NCI-H1436 treated with DMSO at 0.1 percent for 48 hours (cell line): ENCODE measurements at places on chromosomes 13 and 19.

DNA sequence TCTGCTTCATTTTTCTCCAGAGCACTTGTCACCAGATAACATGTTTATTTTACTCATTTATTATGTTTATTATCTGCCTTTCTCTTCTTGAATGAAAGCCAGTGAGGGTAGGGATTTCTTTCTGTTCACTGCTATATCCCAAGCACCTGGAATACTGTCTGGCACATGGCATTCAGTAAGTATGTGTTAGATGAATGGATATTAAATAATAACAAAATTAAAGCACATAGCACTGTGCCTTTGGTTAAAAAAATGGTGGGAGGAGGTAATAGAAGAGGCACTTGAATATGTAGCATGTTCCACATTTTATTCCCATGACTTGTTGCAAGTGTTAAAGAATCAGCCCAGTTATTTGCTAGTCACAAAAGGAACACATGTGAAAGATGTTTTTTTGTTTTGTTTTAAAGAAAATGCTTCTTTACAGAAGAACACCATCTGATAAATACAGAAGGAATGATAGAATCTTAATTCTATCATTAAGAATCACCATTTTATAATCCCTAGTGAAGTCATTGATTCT lies 151.0 kb downstream of the DLEU7 start:
- DNase-seq, result no peak

DNA sequence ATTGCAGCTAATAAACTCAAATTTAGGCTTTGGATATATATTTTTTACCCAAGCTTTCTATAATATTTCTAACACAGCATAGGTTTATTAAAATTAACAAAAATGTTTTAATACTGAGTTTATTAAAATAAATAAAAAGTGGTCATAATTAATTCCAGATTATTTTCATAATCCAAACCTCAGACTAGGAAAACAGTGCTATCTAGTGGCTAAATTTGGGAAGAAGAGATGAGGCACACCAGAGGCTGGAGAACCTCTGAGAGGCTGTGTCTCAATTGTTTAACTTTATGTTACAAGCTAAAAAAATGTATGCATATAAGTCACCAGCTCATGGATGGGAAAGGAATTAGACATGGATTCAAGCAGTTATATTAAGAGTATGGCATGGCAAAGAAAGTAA lies 392.5 kb downstream of the DIAPH3 start:
- DNase-seq, result no peak

DNA sequence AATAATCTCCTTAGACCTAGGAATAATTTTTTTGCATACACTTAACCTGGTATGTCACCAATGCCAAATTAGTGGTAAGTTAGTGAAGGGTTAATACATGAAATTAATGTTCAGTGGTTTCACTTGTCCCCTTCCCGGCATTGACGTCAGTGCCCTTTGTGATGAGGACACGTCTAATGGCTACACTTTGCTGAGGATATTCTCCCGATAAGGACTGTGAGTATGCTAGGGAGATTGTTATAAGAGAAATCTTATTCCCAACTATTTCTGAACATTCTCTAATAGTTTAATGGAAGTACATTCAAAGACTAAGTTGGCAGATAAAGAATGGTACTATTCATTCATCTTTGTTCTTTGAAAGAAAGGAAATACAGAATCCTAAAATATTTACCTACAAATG lies 102.4 kb downstream of the TNFRSF19 start:
- DNase-seq, result no peak

DNA sequence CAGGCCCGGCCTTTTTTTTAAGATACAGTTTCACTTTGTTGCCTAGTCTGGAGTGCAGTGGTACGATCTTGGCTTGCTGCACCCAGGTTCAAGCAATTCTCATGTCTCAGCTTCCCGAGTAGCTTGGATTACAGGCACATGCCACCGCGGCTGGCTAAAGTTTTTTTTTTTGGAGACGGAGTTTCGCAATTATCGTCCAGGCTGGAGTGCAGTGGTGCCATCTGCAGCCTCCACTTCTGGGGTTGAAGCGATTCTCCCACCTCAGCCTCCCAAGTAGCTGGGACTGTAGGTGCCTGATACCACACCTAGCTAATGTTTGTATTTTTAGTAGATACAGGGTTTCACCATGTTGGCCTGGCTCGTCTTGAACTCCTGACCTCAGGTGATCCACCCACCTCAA lies 4.9 kb upstream of the CARM1 start:
- DNase-seq, result no peak

DNA sequence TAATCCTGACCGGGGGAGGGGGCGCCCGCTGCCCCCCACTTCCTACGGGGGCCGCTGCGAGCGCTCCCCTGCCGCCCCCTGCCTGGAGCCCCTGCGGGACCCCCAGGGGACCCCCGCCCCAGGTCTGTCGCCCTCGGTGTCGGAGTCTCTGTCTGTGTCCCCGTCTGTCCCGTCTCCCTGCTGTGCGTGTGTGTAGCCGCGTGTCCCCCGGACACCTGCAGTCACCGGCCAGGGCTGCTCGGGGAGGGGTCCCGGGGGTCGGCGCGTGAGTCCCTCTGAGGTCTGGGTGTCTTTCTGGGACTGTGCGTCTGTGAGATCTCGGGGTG lies 7.7 kb upstream of the NFIC start:
- no peak for DNase-seq

- DNase-seq, result no peak
Observed at GRCh38 chr19:58183817-58184215, 955 bp downstream of the ZNF274 start.

GRCh38 chr19:43465468-43466120 lies at the start of gene LYPD3:
TSS of gene LYPD3 (minus strand) at chr19:43465608. CDS start at chr19:43465571, 37 bp downstream.
- no peak for DNase-seq

- DNase-seq, result no peak
Observed at GRCh38 chr13:33276570-33276969, 9.0 kb downstream of the STARD13 start.

DNA sequence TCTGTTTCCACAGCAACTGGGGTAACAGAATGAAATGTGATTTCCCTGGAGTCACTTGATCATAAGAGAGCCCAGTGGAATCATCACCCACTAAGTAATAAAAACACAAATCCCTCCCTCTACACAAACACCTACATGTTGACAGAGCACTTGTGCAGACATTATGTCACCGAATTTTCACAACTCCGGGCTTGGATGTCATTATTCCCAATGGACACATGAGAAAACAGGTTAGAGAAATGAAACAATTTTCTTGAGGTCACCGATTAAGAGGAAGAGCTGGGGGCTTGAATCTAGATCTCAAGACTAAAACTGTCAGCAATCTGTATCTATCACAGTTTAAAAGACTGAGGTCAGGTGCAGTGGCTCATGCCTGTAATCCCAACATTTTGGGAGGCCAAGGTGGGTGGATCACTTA lies 3.1 kb downstream of the XRCC1 start:
- DNase-seq, result peak; percentile 32

DNA sequence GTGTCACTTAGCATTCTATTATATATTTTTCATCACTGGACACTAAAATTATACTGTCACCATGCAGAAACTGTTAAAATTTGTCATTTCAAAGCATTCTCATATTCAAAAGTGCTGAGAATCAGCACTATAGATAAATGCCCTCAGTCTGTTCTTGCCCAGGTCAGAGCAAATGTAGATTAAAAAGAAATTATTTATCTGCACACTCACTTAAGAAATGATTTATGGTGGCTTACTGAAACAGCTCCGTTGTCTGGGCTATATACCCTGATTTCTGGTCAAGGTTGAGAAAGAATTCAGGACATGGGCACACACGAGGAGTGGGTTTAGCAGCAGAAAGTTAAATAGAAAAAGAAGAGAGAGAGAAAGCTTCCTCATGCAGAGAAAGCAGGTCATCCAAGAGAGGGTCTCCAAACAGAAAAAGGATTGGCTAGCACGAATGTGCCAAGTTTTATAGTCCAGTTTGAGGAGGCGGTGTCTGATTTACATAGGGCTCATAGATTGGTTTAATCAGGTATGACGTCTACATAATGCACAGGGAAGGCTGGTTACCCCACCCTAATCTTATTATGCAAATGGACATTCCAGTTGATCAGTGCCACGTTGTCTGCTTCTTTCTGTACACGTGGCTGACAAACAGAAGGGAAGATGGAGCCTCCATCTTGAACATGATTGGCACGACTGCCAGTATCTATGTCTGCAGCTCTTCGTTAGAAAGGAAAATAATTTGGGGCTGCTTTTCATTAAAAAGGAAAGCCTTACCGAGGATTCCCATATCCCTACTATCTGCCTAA lies 47.3 kb upstream of the N4BP2L1 start:
- DNase-seq, result no peak

GRCh38 chr13:40963927-40964326 lies 55.2 kb downstream of the ELF1 start:
- DNase-seq, result no peak

DNA sequence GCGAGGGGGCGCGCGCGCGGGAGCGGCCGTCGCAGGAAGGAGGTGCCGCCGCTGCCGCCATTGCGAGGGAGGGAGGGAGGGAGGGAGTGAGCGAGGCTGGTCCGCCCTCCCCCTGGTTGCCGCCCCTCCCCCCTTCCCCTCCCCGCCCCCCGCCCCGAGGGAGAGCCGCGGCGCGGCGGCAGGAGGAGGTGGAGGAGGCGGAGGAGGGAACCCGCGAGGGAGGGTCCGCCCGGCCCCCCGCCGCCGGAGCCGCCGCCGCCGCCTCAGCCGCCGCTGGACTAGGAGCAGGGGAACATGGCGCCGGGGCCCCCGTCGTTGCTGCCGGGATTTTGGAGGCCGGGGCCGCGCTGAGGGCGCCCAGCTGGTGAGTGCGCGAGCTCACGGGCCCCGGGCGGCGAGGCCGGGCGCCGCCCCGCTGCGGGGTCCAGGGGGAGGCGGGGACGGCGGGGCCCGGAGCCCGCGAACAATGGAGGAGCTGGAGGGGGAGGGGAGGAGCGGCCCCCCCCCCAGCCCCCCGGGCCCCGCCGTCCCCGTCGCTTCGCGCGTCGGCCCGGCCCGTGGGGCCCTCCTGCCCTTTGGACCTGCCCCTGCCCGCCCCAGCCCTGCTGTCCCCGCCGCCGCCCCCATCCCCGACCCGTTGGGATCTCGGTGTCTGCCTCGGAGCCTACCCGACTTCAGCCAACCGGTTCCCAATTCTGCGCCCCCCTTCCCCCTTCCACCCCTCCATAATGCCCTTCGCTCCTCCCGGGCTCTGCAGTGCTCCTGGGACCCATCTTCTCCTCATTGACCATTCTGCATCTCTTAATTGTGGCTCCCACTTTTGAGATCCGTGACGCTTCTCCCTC lies at the start of gene ARHGAP35:
Gene ARHGAP35 (plus strand): TSS at position 152 of the 845 bp plus-strand sequence. CDS start 57,679 bp downstream, outside the sequence.
- no peak for DNase-seq

DNA sequence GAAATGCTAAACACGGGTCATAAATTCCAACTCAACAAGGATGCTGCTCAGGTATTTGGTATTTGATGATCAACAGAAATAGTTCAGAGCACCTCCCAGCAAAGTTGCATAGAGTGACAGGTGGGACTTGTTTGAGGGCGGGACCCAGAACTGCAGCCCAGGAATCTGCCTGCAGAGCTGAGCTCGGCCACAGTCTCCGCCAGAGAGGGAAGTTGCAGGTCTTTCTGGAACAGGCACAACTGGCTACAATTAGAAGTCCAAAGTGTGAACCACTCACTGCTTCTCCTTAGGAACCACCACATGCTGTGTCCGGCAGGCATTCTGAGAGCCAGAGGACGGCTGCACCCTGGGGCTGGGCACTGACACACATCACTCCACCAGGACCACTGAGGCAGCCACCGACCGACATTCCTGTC lies 1.1 kb downstream of the SLC15A1 start:
- no peak for DNase-seq
